GM18507 (cell line): ENCODE measurements at places on chromosomes 6 and 20.

DNA sequence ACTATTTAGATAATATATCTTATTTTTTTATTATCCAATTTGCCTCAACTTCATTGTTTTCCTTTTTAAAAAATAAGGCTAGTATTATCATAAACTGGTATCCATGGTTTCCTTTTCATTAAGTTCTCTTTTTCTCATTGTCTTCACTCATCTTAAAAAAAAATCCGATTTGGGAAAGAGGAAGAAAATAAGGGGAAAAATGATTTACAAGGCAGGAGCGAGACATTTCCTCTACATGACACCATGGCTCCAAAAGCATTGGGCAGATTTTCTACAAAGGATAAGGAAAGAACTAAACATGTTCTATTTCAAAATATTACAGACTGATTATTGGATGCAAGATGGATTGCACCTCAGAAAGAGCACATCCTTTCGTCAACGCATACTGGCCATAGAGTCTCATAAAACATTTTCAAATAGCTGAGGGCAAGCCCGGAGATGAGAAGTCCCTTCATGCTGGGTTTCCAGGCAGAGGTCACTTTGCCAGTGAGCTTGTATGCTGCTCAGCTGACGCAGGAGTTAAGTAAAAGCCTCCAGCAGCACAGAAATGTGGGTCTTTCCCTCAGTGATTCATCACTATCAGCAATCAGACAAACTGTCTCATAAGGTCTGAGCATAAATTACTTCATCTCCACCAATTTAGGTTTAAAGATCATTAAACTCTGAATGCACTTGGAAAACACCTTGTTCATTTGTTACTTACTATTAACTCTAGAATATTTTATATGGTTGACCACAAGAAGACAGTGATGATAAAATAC, 129.0 kb upstream of the TNFAIP3 start:
- no peak for DNase-seq

DNA sequence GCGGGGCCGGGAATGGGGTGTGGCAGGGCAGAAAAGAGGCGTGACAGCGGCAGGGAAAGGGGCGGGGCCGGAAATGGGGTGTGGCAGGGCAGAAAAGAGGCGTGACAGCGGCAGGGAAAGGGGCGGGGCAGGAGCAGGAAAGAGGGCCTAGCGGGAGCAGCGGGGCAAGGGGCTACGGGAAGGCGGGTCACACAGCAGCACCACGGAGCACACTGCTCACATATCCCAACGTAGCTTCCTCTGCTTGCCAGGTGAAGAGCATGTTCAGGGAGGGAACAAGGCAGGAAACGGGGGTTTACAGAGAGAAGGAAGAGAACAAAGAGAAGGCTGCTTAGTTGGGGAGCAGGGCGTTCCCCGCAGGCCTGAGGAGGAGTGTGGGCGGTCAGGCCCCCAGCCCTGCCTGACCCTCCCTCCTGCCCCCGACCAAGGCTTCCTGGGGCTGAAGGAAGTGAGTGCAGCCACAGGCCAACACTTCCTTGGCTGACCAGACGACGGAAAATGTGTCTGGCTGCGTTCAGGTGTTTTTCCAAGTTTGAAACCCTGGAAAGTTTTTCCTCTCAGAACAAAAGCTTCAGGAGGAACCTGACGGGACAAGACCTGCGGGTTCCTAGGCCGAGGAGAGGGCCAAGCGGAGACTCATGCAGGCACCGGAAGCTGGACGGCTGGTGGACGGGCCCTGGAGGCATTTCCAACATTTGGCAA, 13.8 kb downstream of the UCKL1 start:
- peak; percentile 44 for DNase-seq

- DNase-seq, result no peak
These were observed 71.0 kb upstream of the SLC22A16 start for GRCh38 chr6:110547266-110547964.

GRCh38 chr20:10806539-10806938, 132.7 kb upstream of the JAG1 start:
- no peak for DNase-seq

DNA sequence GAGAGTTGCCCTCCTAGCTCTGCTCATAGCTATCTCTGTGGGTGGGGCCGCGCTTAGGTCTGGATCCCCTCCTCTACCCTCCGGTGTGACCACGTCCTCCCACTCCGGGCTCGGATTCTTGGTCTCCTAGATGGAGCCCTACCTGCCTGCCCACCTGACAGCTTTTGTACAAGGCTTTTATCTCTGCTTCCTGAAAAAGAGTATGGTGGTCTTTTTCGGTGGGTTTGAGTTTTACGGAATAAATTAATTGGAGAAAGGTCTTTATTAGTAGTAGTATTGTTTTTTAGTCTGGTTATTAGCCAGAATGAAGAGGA, 773 bp downstream of the SMAP1 start:
- DNase-seq, result no peak

- DNase-seq, result no peak
These were observed 4.5 kb upstream of the SPDEF start for GRCh38 chr6:34560366-34561226.

DNA sequence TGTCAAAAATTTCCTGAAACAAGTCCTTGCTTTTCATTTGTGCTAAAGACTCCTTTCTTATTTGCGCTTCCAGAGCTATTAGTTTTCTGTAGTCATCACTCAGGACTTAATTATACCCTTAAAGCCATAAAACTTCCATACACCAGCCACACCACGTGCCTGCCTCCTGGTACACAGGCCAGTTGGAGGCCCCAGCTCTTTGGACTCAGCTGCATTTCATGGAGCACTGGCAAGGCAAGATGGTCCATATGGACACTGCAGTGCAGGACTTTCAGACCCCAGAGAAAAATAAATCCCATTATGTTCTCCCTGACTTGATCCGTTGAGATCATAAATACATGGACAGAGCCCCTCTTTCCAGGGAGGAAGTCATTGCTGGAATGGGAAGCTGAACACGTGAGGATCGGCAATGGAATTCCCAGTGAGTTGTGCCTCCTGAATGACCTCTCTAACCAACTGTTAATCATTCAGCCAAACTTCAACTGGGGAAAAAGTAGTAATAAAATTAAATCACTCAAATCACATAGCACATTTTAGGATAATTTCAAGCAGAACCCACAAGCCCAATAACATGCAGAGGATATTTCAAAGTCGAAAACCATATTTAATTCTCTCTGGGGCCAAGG, 173.1 kb downstream of the HACE1 start:
- no peak for DNase-seq

- DNase-seq, result no peak
These were observed 25.3 kb downstream of the SLC35A1 start for GRCh38 chr6:87498048-87498447.

GRCh38 chr6:71298459-71298858, 9.8 kb downstream of the OGFRL1 start:
- no peak for DNase-seq
